GM19239 (cell line): ENCODE measurements at places on chromosomes 7 and 10.

DNA sequence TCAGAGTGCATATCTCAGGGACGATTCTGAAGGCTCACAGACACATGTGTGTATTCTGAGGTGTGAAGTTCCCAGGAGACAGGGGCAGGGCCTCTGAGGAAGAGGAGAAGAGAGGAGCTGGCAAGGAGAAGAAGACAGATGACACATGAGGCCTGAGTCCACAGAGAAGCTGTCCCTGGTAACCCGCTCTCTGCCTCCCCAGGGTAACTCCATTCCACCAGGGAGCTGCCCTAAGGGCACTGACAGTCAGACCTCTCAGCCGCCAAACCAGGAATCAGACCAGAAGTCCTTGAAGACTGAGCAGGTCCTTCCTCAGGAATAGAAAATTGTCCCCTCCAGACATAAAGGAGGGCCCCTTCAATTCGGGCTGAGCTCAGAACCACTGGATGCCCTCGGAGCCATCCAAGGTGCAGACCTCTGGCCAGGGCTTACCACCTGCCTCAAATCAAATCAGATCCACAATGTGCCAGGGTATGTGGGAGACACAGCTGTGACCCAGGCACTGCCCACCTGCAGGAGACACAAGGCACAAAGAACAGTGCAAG lies 57.4 kb downstream of the TLL2 start:
- no peak for DNase-seq

GRCh38 chr10:77463967-77464745 lies 173.5 kb downstream of the KCNMA1 start:
- no peak for DNase-seq

GRCh38 chr7:157138101-157138423 lies 664 bp upstream of the UBE3C start:
- DNase-seq = no peak

- DNase-seq = no peak
These were observed 945.9 kb downstream of the GRID1 start for GRCh38 chr10:85420501-85421191.

DNA sequence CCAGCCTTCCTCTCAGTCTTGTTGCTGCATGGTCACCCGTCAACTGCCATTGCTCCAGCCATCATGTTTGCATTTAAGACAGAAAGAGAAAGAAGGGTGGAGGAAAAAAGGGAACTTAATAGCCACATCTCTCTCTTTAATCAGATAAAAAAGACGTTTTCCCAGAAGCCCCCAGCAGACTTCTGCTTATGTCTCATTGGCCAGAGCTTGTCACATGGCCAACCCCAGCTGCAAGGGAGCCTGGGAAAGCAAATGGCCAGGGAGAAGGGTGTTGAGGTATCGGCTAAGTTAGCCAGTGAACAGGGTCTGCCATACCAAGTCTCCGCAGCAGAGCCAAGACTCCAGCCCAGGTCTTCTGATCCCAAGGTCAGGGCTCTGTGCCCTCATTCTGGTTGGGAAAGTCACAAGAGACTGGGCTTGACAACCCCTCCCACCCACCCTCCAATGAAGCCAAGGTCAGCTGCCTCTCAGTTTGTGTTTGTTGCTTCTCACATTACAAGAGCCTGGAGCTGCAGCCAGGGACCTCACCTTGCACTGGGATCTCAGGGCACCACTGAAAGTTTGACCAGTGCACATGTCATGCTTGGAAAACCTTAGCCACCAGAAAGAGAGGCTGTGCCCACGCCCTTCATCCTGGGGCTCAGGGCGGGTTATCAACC lies 80.3 kb upstream of the LYZL2 start:
- no peak for DNase-seq

- no peak for DNase-seq
These were observed 1.7 kb upstream of the MCU start for GRCh38 chr10:72690071-72690755.

GRCh38 chr10:32077896-32078485 lies 21.8 kb upstream of the KIF5B start:
- no peak for DNase-seq
